ENCODE measurements at places on chromosomes 2 and 18.

- DNase-seq = no peak
These were observed 33.1 kb downstream of the LRRFIP1 start for GRCh38 chr2:237660381-237660900.

DNA sequence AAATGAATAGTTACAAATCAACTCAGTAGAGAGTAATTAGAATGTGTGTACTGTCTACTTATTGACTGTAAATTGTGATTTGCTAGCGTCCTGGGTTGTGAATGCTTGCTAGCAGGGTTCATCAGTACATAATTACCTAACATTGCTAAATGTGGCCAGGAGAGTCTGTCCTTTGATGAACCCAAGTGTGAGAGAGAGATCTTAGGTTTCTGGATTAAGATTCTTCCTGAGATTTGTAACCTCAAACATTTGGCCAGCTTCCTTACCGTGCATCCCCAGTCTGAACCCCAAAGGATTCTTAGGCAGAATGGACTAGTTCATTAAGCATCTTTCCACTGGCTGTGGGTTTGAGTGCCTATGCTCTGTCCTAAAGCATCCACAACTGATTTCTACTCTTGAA is 84.0 kb upstream of the ITPRID2 start:
- DNase-seq = no peak

GRCh38 chr2:205370726-205371125 is 311.6 kb upstream of the NRP2 start:
- DNase-seq = no peak

DNA sequence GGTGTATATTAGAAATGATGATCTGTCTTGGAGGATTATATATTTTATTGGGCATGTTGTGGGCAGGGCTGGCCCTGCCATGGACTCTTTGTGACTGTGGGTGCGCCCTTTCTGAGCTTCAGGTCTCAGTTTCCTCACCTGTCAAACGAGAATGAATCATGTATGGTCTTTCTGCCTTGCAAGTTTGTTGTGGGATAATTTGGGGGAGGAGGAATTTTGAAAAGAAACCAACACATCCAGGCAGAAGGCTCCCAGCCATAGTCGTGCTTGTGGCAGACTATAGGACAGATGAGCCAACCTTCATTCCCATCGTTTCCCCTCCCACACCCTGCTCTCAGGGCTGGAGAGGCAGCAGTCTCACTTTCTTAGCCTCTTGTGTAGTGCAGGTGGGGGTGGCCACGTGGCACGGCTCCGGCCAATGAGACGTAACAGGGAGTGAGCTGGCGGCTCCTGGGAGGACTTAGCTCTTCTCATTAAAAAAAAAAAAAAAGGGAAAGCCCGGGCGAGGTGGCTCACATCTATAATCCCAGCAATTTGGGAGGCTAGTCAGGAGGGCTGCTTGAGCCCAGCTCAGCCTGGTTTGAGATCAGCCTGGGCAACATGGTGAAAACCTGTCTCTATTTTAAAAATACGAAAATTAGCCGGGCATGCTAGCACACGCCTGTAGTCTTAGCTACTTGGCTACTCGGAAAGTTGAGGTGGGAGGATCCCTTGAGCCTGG is 63.1 kb downstream of the RHOB start:
- no peak for DNase-seq

- DNase-seq = no peak
These were observed 4.4 kb downstream of the NFATC1 start for GRCh38 chr18:79400091-79400590.

DNA sequence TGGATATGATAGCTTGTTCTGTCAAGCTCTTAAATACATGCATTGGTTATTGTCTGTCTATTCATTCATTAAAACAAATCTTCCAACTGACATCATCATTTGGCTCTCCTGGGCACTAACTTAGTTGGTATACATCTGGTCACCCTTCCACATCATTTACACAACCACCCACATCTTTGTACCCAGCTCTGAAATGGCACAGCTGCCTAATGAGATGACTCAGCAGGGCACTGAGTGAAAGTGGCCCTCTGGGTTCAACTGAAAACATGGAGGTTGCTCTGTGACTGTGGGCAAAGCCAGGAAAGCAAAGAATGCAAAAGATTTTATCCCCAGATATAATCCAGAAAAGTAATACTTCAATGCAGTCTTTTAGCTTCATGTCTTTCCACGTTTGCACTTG is 234.0 kb upstream of the MAP2 start:
- no peak for DNase-seq

Measured in activated naive CD4-positive, alpha-beta T cell (primary cell).